ENCODE measurements at places on chromosomes 13 and 19. TPM values are rescaled to one million over a fixed set of nuclear protein-coding genes. Genes with fewer than 3 reads are reported as not detected.

Gene KLK4
- total RNA-seq: 3.1 TPM

- DNase-seq: no peak
Measured at GRCh38 chr13:42367831-42368230, 95.9 kb downstream of the AKAP11 start.

GRCh38 chr19:34265221-34265650 is 10.9 kb downstream of the GARRE1 start:
- DNase-seq: peak; percentile 52

- DNase-seq: peak; percentile 81
Measured at GRCh38 chr19:19366434-19367396, 38.8 kb upstream of the GATAD2A start.

- no peak for DNase-seq
Measured at GRCh38 chr13:54980651-54981050, 1952.0 kb downstream of the OLFM4 start.

- no peak for DNase-seq
Measured at GRCh38 chr13:30413842-30414241, 8.5 kb upstream of the UBE2L5 start.

DNA sequence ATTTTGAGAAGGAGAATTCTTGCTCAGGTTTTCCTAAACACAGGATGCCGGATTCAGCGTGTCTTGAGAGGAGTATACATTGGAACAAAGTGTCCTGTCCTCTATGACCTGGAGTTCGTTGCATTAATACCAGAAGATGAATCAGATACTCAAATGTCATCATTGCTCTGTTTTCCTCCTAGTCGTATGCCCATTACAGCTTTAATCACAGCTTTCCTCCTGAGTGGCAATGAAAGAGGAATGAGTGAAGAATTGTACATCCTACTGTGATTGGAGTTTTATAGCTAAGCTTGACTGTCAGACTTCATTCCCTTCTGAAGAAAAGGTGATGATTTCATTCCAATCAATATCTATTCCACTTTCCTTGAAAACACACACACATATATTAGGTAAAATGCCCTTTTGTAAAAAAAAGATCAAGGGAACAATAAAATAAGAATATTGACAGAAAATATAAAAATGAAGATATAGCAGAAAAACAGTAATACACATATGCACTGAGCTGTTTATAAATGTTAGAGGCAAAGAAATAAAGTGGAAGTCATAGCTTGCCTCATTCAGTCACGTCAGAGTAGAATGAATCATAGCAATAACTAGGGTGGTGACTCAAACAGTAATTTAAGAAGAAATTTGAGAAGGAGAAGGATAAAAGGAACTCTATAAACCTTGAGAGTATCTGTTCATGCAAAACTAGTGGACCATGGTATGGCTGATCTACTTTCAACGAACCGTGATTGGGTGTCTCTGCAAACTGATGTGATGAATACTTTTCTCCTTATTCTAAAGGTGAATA is 501.5 kb downstream of the SUCLA2 start:
- no peak for DNase-seq

Gene EID2B
- total RNA-seq: 2.4 TPM

DNA sequence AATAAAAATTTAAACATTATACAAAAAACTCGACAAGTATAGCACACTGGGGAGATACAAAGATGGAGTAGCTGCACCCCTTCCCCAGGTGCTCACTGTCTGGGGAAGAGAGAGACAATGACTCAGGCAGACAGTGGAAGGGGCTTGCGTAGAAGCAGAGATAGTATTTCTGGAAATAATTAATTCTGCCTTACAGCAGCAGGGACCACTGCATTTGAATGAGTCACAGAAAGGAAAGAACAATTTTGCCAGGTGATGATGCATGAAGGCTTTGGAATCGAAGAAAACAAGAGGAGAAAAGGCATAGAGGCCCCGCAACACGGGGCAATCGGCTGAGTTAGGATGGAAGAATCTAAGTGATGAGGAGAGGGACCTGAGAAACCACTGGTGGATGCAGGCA is 447.4 kb downstream of the EFNB2 start:
- DNase-seq: no peak

Data from thyroid gland (tissue), 4 donors.